ENCODE measurements at places on chromosomes 16 and 17.

GRCh38 chr16:88999457-89000206 lies 22.6 kb upstream of the CBFA2T3 start:
- no peak for DNase-seq

GRCh38 chr16:17252701-17253100 lies 218.1 kb downstream of the XYLT1 start:
- no peak for DNase-seq

GRCh38 chr17:1171953-1172352 lies 7.8 kb downstream of the ABR start:
- no peak for DNase-seq

DNA sequence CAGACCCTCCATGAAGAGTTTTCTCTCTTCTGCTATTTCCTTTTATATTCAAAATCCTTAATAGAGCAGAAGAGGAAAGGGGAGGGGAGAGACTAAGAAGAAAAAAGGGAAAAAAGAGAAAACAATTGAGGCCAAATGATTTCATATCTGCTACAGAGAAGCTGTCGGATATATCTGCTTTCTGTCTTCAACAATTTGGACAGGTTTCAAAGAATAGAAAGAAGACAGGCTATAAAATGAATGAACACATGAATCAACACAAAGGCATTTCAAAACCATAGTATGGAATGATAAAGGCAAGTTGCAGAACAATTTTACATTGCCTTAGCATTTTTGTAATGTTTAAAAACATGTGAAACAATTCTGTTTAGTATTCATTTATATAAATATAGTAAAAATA lies 4.7 kb upstream of the CMTR2 start:
- no peak for DNase-seq

DNA sequence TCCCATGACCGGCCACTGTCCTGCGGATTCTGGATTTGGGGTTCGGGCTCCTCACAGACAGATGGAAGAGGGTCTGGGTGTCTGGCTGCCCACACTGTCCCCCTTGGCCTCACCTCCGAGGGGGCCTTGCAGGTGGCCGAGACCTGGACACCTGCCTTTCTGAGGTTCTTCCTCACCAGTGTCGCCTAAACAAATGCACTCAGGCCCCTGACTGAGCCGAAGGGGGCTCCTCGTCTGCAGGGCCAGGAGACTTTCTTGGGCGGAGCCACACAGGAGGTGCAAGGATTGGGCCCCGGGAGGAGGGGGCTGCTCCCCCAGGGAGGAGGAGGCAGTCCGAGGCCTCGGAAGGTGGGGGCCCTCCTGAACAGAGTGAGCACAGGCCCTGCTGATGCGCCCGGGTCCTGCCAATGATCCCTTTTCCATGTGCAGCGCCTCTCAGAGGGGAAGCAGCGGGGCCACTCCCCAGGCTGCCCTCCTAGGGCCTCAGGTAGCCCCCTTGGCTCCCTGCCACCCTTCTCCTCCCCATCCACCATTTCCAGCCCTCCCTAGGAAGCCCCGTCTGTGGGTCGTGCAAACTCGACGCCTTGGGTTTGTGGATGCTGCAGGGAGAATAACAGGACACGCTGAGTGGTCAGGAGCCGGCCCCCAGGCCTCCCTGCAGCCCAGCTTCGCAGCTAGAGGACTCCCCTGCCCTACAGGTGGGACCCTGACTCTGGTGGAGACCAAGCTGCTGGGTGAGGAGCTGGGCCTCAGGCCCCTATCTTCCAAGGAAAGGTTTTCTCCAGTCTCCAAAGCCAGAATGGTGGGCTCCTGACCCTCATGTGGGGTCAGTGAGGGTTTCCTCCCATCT lies 63.4 kb upstream of the ZNF469 start:
- no peak for DNase-seq

DNA sequence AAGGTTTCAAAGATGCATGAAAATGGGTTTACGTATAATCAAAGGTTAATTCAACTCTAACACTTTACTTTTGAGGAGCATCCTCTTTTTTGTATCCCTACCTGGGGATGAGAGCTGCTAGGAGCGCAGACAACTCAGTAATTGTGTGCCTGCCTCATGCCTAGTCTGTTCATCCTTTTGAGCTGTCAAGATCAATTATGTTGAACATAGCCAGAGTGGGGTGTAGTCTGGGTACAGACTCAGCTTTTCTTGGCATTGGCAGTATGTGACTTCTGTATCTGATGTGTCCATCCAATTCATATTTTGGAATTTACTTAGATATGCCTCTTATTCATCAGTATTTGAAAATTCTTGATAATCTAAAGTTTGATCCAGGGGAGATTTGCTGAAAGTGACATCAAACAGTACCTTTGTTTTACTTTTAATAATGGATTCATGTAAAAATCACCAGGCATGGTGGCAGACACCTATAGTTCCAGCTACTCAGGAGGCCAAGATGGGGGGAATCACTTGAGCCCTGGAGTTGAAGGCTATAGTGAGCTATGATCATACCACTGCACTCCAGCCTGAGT lies 24.1 kb downstream of the PRKCA start:
- DNase-seq, result no peak

GRCh38 chr16:84362471-84362941 lies 5.8 kb upstream of the ATP2C2 start:
- DNase-seq, result no peak

GRCh38 chr17:57295526-57296023 lies 39.3 kb downstream of the MSI2 start:
- DNase-seq, result no peak

- no peak for DNase-seq
Measured at GRCh38 chr17:58153046-58153445, 4.9 kb downstream of the OR4D1 start.

GRCh38 chr16:23081675-23082119 lies 67.6 kb downstream of the USP31 start:
- no peak for DNase-seq

- no peak for DNase-seq
Measured at GRCh38 chr16:1212616-1213194, 12.4 kb downstream of the TPSG1 start.

GRCh38 chr16:87764600-87765472 lies 950 bp downstream of the KLHDC4 start:
- no peak for DNase-seq

Measured in ureter (tissue), 1 donor.